Activated naive CD8-positive, alpha-beta T cell treated with anti-CD3 and anti-CD28 coated beads for 36 hours (primary cell): ENCODE measurements at places on chromosomes 6 and 20. TPM values are rescaled to one million over a fixed set of nuclear protein-coding genes. Genes with fewer than 3 reads are reported as not detected.

The RIPPLY2 gene
- total RNA-seq: not detected

The RIMS4 gene
- total RNA-seq: 0.08 TPM

The NFKBIL1 gene
- 10.6 TPM for total RNA-seq

The MTO1 gene
- 48.9 TPM for total RNA-seq

The VSTM2L gene
- total RNA-seq: not detected

DNA sequence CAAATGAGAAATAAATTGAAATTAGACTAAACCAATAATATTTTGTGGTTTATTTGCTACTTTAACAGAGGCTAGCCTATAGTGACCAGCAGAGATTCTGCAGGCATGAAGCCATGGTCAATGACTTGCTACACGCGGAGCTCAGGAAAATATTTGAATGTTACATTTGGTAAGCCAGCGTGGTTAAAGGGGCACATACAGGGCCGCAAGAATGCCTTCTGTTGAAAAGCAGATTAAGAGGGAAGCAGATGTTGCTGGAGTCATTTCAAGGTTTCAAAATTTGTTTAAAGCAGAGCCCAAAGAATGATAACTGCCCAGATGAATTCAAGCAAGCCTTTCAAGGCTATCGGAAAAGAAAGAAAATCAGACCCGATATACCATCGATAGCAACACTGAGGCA, 294.3 kb upstream of the MAN1A1 start:
- no peaks in the 10 kb centered on the region for H3K4me1 ChIP-seq
- no peak overlapping the region for H3K4me3 ChIP-seq
- no peaks in the 10 kb centered on the region for H3K36me3 ChIP-seq
- DNase-seq: no peak

GRCh38 chr6:6943421-6943820, 164.3 kb upstream of the RREB1 start:
- DNase-seq: peak; percentile 5
- no peaks in the 10 kb centered on the region for H3K27me3 ChIP-seq
- peaks cover 14% of the 10 kb centered on the region for H3K4me1 ChIP-seq
- no peak overlapping the region for H3K4me3 ChIP-seq

DNA sequence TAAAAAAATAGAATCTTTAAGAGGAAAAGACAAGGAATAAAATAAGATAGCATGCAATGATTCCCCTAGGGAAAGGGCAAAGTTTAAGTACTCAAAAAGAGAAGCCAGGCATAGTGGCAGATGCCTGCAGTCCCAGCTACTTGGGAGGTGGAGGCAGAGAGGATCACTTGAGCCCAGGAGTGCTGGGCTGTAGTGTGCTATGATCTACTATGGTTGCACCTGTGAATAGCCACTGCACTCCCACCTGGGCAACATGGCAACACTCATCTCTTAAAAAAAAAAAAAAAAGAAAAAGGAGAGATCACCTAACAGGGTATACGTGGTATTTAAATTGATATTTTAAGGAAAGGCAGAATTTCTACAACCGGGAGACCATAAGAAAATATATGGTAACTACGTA, 16.0 kb downstream of the EPHA7 start:
- H3K27ac ChIP-seq: no peak overlapping the region
- no peak overlapping the region for H3K4me3 ChIP-seq
- H3K27me3 ChIP-seq: no peaks in the 10 kb centered on the region
- no peaks in the 10 kb centered on the region for H3K36me3 ChIP-seq

- H3K4me1 ChIP-seq: peaks cover 36% of the 10 kb centered on the region
- no peak for DNase-seq
- no peak overlapping the region for H3K27ac ChIP-seq
- no peaks in the 10 kb centered on the region for H3K27me3 ChIP-seq
- peaks cover 28% of the 10 kb centered on the region for H3K36me3 ChIP-seq
These were observed 49.9 kb downstream of the ATG5 start for GRCh38 chr6:106275692-106276091.

- H3K27ac ChIP-seq: no peak overlapping the region
- no peaks in the 10 kb centered on the region for H3K36me3 ChIP-seq
- H3K27me3 ChIP-seq: no peaks in the 10 kb centered on the region
- DNase-seq: no peak
- no peak overlapping the region for H3K4me3 ChIP-seq
These were observed 126.1 kb upstream of the STXBP5 start for GRCh38 chr6:147078106-147078505.

DNA sequence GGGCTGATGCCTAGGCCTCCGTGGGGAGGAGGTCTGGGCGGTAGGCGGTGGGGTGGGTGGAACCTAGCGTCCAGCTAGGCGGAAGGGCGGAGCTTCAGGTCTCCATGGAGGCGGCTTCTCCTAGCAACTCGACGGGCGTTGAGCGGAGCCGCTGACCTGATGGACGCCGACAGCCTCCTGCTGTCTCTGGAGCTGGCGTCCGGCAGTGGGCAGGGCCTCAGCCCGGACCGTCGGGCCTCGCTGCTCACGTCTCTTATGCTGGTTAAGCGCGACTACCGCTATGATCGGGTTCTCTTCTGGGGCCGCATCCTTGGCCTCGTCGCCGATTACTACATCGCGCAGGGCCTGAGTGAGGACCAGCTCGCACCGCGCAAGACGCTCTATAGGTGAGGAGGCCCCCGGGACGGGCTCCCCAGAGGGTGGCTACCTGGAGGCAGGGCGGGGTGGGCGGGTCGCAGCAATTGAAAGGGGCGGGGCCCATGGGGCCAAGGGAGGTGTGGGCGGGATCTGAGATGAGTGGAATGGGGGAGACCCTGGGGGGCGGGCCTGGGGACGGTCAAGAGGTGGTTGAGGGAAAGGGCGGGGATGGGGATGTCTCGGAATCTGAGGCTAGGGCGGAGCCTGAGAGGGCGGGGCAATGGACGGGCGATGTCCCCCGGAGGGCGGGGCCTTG, at the start of gene RSPH9:
TSS of gene RSPH9 (plus strand) at position 97 of the 673 bp plus-strand sequence. CDS start at position 160, 63 bp downstream.
- peak; percentile 74 for DNase-seq
- H3K27ac ChIP-seq: no peak within 1 kb of the TSS
- peak within 1 kb of the TSS; percentile 78 for H3K4me3 ChIP-seq
- H3K36me3 ChIP-seq: peaks cover 13% of the 10 kb centered on the region
- peaks cover 10% of the 10 kb centered on the region for H3K4me1 ChIP-seq

DNA sequence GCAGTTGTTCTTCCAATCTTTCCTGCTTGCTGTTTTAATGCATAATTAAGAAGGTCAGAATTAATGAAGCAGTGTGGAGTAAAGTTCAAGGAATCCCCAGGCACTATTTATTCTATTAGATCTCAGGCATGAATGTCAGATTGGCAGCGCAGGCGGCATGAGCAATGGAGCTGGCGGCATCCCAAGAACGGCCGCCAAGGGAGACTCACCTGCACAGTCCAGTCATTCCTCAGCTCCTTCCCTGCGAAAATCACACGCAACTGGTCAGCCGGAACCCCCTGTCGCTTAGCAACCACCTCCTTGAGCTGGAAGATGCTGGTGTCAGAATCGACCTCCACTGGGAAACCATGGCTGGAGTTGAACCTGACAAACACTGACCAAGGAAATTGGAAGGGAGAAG, 284.5 kb downstream of the PRKN start:
- H3K4me1 ChIP-seq: no peaks in the 10 kb centered on the region
- peaks cover 35% of the 10 kb centered on the region for H3K36me3 ChIP-seq
- H3K27ac ChIP-seq: no peak overlapping the region

DNA sequence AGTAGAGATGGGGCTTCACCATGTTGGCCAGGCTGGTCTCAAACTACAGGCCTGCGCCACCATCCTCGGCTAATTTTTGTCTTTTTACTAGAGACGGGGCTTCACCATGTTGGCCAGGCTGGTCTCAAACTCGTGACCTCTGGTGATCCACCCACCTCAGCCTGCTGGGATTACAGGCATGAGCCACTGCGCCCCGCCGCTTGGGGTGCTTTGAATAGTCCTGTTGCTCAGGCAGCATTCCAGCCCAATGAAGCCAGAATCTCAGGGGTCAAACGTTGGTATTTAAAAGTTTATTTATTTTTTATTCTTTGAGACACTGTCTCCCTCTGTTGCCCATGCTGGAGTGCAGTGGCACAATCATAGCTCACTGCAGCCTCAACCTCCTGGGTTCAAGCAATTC, 11.3 kb downstream of the MOCS3 start:
- H3K36me3 ChIP-seq: no peaks in the 10 kb centered on the region
- no peak overlapping the region for H3K27ac ChIP-seq
- no peaks in the 10 kb centered on the region for H3K27me3 ChIP-seq
- DNase-seq: no peak
- H3K4me1 ChIP-seq: no peaks in the 10 kb centered on the region
- H3K4me3 ChIP-seq: no peak overlapping the region

DNA sequence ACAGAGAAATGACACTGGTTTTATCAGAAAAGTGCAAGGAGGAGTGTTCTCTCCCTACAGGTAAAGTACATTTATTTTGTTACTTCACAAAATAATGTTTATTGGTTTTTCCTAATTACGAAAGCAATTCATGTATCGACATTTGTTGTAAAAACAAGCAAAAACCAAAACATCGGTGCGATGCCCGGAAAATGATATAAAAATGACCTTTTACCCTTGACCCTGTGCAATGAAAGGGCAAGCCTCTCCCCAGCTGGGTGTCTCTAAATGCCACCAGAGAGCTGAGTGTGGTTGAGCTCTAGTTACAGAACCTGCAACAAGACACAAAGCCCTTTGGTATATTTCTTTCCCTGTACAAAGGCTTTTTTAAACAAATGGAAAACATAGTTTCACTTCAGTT, 65.4 kb downstream of the CD164 start:
- no peak overlapping the region for H3K27ac ChIP-seq
- no peak for DNase-seq
- H3K4me1 ChIP-seq: no peaks in the 10 kb centered on the region
- H3K27me3 ChIP-seq: no peaks in the 10 kb centered on the region

DNA sequence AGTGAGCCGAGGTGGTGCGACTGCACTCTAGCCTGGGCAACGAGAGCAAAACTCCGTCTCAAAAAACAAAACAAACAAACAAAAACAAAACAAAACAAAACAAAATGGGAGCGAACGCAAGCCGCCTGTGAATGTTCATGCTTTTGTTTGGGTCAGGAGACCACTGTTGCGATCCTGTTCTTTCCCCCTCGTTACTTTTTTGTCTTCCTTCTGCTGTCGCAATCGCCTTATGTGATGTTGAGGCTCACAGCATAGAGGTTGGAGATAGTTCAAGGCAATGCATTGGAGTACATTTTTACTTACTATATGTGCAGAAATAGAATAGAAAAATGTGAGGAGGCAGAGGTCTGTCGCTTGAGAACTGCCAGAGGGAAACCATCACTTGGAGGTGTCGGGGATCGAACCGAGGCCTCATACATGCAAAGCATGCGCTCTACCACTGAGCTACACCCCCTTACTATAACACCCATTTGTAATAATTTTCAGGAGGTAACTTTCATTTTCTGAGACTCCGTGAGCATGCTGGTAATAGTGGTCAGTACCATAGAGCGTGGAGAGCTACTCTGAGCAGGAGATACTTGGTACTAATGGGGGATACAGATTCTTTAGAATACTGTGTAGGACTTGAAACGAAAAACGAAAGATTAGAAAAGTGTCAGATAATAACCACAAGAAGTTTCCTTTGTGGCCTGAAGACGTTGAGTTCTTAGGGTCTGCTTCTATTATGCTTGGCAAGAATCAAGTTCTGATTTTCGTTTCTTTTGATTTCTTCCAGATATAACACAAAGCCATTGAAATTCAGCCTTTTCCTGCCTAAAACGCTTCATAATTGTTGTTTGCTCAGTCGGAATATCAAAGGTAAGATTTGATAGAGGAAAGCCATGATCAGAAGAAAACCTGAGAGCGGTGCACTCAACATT, 121.1 kb downstream of the TRIM27 start:
- H3K4me3 ChIP-seq: peak overlapping the region; percentile 2
- peaks cover 92% of the 10 kb centered on the region for H3K27me3 ChIP-seq
- H3K27ac ChIP-seq: peak overlapping the region; percentile 63
- H3K36me3 ChIP-seq: peaks cover 3% of the 10 kb centered on the region
- peaks cover 11% of the 10 kb centered on the region for H3K4me1 ChIP-seq

- peaks cover 9% of the 10 kb centered on the region for H3K4me1 ChIP-seq
- H3K36me3 ChIP-seq: peaks cover 14% of the 10 kb centered on the region
- no peak overlapping the region for H3K4me3 ChIP-seq
- DNase-seq: no peak
- H3K27ac ChIP-seq: no peak overlapping the region
These were observed 54.4 kb downstream of the KDM1B start for GRCh38 chr6:18209539-18210197.
